ENCODE measurements at places on chromosomes 2 and 18. TPM values are rescaled to one million over a fixed set of nuclear protein-coding genes. Genes with fewer than 3 reads are reported as not detected.
A peak's percentile ranks its signal among the peaks of the same experiment; 100 is the strongest.

Gene UBXN4
- 56.8 TPM for total RNA-seq

GRCh38 chr2:95047629-95048510, 22.4 kb downstream of the MAL start:
- H3K27me3 ChIP-seq = no peaks in the 10 kb centered on the region
- no peak for DNase-seq
- H3K4me3 ChIP-seq = no peak overlapping the region
- H3K36me3 ChIP-seq = no peaks in the 10 kb centered on the region
- no peaks in the 10 kb centered on the region for H3K4me1 ChIP-seq

Gene NMUR1
- 0.10 TPM for total RNA-seq

Gene NLRC4
- 0.60 TPM for total RNA-seq

- peaks cover 4% of the 10 kb centered on the region for H3K4me1 ChIP-seq
- no peaks in the 10 kb centered on the region for H3K27me3 ChIP-seq
- DNase-seq = no peak
- no peaks in the 10 kb centered on the region for H3K36me3 ChIP-seq
Measured at GRCh38 chr18:46256078-46256477, 151.9 kb downstream of the HAUS1 start.

- H3K36me3 ChIP-seq = no peaks in the 10 kb centered on the region
- no peak for DNase-seq
- no peak overlapping the region for H3K4me3 ChIP-seq
- H3K27ac ChIP-seq = no peak overlapping the region
- H3K4me1 ChIP-seq = no peaks in the 10 kb centered on the region
- no peaks in the 10 kb centered on the region for H3K27me3 ChIP-seq
Measured at GRCh38 chr2:235382179-235382578, 111.7 kb upstream of the AGAP1 start.

DNA sequence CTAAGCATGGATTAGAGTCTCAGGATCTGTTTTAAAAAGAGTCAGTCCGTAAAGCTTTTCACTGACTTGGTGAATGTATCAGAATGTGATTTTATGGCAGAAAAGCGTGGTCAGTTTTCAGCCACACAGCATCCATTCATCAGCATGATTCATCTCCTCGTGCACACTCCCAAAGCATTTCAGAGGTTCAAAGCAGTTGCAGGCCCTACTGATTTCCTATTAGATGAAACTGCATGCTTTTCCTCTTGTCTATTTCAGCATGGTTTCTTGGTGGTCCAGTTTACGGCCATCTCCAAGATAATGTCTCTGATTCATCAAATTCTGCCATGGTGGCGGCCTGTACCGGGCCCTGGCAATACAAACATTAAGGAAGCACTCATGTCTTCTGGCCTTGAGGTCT, 4.8 kb upstream of the PARD6G start:
- H3K4me1 ChIP-seq = no peaks in the 10 kb centered on the region
- no peak overlapping the region for H3K4me3 ChIP-seq
- no peak for DNase-seq
- no peak overlapping the region for H3K27ac ChIP-seq
- no peaks in the 10 kb centered on the region for H3K36me3 ChIP-seq
- H3K27me3 ChIP-seq = no peaks in the 10 kb centered on the region

DNA sequence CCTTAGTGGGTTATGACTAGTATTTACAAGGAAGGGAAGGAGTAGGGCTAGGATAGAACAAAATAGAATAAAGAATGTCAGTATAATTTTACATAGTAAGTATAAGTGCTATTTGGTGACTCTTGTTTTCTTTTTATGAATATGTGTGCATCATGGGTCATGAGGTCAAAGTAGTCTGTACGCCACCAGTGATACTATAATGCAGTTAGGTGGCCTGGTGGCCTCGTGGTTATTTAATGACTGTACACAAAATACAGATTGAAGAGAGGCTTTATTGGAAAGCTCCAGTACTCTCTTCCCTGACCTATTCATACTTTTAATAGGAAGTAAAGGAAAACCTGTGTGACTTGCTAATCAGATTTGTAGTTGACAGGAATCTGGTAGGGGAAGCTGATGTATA, 27.3 kb downstream of the CAB39 start:
- H3K27me3 ChIP-seq = no peaks in the 10 kb centered on the region
- H3K4me3 ChIP-seq = no peak overlapping the region
- no peaks in the 10 kb centered on the region for H3K36me3 ChIP-seq
- no peak overlapping the region for H3K27ac ChIP-seq

DNA sequence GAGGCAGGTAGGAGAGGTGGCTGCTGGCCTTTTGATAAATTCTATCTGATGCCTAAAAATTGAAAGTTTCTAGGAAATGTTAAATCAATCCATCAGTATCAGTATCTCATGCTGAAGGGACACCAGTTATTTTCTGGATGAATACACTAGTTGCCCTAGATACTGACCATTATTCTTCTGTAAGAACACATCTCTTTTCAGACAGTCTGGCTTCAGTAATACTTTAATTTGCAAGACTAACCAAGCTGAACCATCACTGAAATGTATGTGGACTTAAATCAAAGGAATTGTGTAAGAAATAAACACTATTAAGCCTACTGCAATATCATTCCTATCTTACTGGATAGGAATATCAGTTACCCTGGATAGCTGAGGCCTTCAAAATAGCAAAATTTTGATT, 1546.3 kb downstream of the LRP1B start:
- no peak overlapping the region for H3K27ac ChIP-seq
- DNase-seq = no peak
- no peaks in the 10 kb centered on the region for H3K36me3 ChIP-seq
- no peak overlapping the region for H3K4me3 ChIP-seq
- H3K4me1 ChIP-seq = no peaks in the 10 kb centered on the region
- no peaks in the 10 kb centered on the region for H3K27me3 ChIP-seq

- no peak for DNase-seq
- H3K27ac ChIP-seq = no peak overlapping the region
- no peaks in the 10 kb centered on the region for H3K36me3 ChIP-seq
- no peaks in the 10 kb centered on the region for H3K27me3 ChIP-seq
Measured at GRCh38 chr2:138601458-138602165, 100.0 kb downstream of the SPOPL start.

DNA sequence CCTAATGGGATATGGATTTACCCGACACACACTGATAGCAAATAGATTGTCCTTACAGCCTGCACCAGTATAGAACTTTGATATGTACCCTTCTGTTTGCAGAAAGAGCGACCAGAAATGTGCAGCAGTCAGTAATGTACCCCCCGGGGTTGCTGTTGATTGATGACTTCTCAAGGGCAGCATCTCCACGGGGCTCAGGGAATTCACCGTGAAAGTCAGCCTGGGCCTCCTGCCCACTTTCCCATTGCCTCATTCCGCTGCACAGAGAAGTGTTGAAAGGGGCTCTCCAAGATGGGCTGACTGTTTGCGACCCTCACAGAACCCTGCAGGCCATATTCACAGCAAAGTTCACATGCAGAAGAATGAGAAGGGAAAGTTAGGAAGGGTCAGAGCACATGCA, 241.3 kb downstream of the PRKCE start:
- no peaks in the 10 kb centered on the region for H3K27me3 ChIP-seq
- H3K4me1 ChIP-seq = peaks cover 3% of the 10 kb centered on the region

- no peaks in the 10 kb centered on the region for H3K4me1 ChIP-seq
- no peak overlapping the region for H3K27ac ChIP-seq
- DNase-seq = peak; percentile 18
Measured at GRCh38 chr2:232362174-232362900, 16.2 kb upstream of the ALPP start.

Gene MGAT4A
- total RNA-seq = 12.6 TPM

DNA sequence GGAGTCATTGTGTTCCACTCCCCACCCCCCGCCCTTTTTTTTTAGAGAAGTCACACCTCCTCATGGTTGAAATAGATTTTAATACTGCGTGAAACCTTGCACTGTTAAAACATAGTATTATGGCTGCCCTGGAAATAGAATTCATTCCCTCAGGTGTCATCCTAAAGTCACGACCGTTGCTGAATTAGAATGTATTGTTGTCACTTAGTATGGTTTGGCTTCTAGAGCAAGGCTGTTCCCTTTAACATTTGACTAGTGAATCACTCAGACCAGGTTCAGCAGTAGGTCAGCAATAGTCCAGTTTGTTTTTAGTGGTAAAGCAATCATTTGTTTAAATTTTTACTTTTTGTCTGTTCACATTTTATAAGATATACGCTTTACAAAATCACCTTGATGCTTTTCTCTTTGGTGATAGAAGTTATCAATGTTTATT, 1.2 kb downstream of the BABAM2 start:
- peaks cover 3% of the 10 kb centered on the region for H3K4me1 ChIP-seq
- H3K27me3 ChIP-seq = peaks cover 3% of the 10 kb centered on the region
- no peaks in the 10 kb centered on the region for H3K36me3 ChIP-seq
- no peak overlapping the region for H3K4me3 ChIP-seq

Gene POTEF
- 0.23 TPM for total RNA-seq

GRCh38 chr2:154911729-154912128, 213.2 kb downstream of the KCNJ3 start:
- no peak overlapping the region for H3K27ac ChIP-seq
- H3K4me3 ChIP-seq = no peak overlapping the region
- DNase-seq = no peak
- no peaks in the 10 kb centered on the region for H3K36me3 ChIP-seq
- no peaks in the 10 kb centered on the region for H3K27me3 ChIP-seq
- H3K4me1 ChIP-seq = no peaks in the 10 kb centered on the region

DNA sequence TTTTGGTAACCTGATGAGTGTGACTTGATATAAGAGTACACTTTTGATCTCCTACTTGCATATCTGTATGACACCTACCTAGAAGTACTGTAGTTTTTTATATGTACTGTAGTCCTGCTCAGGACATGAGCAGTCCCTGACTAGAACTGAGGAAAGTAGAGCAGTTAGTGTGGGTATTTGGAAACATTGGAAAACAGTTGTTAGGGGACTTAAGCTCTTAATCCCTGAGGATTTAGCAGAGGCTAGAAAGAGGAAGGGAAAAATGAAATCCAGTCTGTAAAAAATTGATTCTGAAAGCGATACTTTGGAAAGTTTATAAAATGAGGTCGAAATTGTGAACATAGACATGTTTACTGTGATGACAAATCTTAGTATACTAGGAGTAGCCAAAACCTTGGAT, 125.6 kb downstream of the NCOA1 start:
- no peak overlapping the region for H3K27ac ChIP-seq
- DNase-seq = no peak
- no peaks in the 10 kb centered on the region for H3K4me1 ChIP-seq
- H3K27me3 ChIP-seq = no peaks in the 10 kb centered on the region
- no peaks in the 10 kb centered on the region for H3K36me3 ChIP-seq
- no peak overlapping the region for H3K4me3 ChIP-seq

- H3K4me1 ChIP-seq = no peaks in the 10 kb centered on the region
- H3K27ac ChIP-seq = no peak overlapping the region
- H3K36me3 ChIP-seq = no peaks in the 10 kb centered on the region
Measured at GRCh38 chr2:104690255-104690984, 163.5 kb upstream of the POU3F3 start.

DNA sequence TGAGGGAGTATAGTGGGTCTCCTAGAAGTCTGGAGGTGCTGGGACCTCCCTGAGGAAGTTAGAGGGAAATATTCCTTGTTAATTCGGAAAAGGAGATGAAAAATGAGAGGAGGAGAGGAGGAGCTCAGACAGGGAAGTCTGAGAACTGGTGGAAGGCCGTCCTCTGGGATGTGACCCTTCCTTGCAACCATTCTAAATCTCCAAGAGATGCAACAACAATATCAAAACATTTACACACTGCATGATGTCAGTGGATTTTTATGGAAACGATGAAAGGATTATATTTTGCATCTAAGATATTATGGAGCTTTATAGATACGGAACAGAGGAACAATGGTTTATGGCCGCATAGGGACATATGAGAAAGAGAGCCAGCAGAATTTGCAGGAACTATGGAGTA, 49.8 kb upstream of the COBLL1 start:
- no peak overlapping the region for H3K27ac ChIP-seq
- no peak overlapping the region for H3K4me3 ChIP-seq
- no peaks in the 10 kb centered on the region for H3K36me3 ChIP-seq
- no peak for DNase-seq
- H3K4me1 ChIP-seq = peaks cover 7% of the 10 kb centered on the region
- no peaks in the 10 kb centered on the region for H3K27me3 ChIP-seq

- H3K27me3 ChIP-seq = no peaks in the 10 kb centered on the region
- H3K36me3 ChIP-seq = no peaks in the 10 kb centered on the region
- no peaks in the 10 kb centered on the region for H3K4me1 ChIP-seq
- no peak overlapping the region for H3K27ac ChIP-seq
- DNase-seq = no peak
Measured at GRCh38 chr2:99875627-99876201, 266.7 kb downstream of the AFF3 start.

- no peak for DNase-seq
- H3K27ac ChIP-seq = no peak overlapping the region
- no peak overlapping the region for H3K4me3 ChIP-seq
- H3K27me3 ChIP-seq = no peaks in the 10 kb centered on the region
Measured at GRCh38 chr18:4831791-4832375, 365.2 kb downstream of the AKAIN1 start.

- H3K27ac ChIP-seq = no peak overlapping the region
- no peak overlapping the region for H3K4me3 ChIP-seq
- H3K36me3 ChIP-seq = no peaks in the 10 kb centered on the region
- no peak for DNase-seq
Measured at GRCh38 chr2:26327291-26328272, 18.4 kb upstream of the SELENOI start.

Gene ASTL
- 0.15 TPM for total RNA-seq

Gene INPP4A
- 25.7 TPM for total RNA-seq

GRCh38 chr2:60858897-60859311, 22.5 kb upstream of the REL start:
- H3K36me3 ChIP-seq = no peaks in the 10 kb centered on the region
- H3K27me3 ChIP-seq = no peaks in the 10 kb centered on the region
- no peak overlapping the region for H3K27ac ChIP-seq
- H3K4me3 ChIP-seq = no peak overlapping the region

- H3K4me3 ChIP-seq = no peak overlapping the region
- peaks cover 3% of the 10 kb centered on the region for H3K4me1 ChIP-seq
- DNase-seq = no peak
- no peak overlapping the region for H3K27ac ChIP-seq
Measured at GRCh38 chr2:62824388-62824787, 118.9 kb downstream of the EHBP1 start.

All from ovary (tissue), 10 donors.